A549 treated with RU486 at 1 μM for 4 hours (cell line): ENCODE measurements at places on chromosomes 5 and 9. TPM values are rescaled to one million over a fixed set of nuclear protein-coding genes. Genes with fewer than 3 reads are reported as not detected.

Gene FIBCD1
- 7.6 to 16.0 TPM (median 11.0 TPM) in 5 replicates for total RNA-seq

Gene ORM2
- total RNA-seq = not detected in 5 replicates

Gene ARID3C
- total RNA-seq = 0.07 to 0.17 TPM (median 0.13 TPM) in 3 of 5 replicates, not detected in the others

Gene DIPK1B
- 7.3 to 11.1 TPM (median 8.6 TPM) in 5 replicates for total RNA-seq

Gene SPTLC1
- 58.3 to 73.7 TPM (median 63.5 TPM) in 5 replicates for total RNA-seq

Gene OTULIN
- 15.8 to 23.1 TPM (median 18.8 TPM) in 5 replicates for total RNA-seq

Gene SLCO6A1
- total RNA-seq = not detected in 5 replicates

Gene KIF24
- total RNA-seq = 3.3 to 3.7 TPM (median 3.5 TPM) in 5 replicates

Gene BTNL8
- total RNA-seq = not detected in 5 replicates
